Activated T-cell treated with anti-CD3 and anti-CD28 coated beads, Interleukin-2, amount 50 U/mL, for 1 hour (primary cell): ENCODE measurements at places on chromosomes 6 and 20.
A peak's percentile ranks its signal among the peaks of the same experiment; 100 is the strongest.

GRCh38 chr20:58971429-58971828, 9.6 kb upstream of the NELFCD start:
- no peak for DNase-seq

DNA sequence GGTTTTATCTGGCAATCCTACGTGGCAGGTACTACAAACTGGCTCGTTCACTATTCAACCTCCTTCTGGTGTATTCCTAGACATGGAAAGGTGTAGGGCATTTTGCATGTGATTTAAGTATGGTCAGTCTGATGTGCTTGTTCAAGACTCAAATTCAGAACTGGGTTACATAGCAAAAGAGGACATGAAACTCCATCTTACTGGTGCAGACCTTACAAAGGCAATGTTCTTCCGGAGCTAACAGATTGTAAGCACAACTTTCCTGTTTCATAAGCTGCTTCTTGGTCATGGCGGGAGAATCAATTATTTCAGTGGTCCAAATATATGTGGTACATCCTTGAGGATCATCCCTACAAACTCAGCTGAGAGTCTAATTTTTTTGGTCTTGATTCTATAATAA, 703.4 kb downstream of the EPM2A start:
- DNase-seq = no peak

- no peak for DNase-seq
Observed at GRCh38 chr6:20969551-20969950, 435.3 kb downstream of the CDKAL1 start.

DNA sequence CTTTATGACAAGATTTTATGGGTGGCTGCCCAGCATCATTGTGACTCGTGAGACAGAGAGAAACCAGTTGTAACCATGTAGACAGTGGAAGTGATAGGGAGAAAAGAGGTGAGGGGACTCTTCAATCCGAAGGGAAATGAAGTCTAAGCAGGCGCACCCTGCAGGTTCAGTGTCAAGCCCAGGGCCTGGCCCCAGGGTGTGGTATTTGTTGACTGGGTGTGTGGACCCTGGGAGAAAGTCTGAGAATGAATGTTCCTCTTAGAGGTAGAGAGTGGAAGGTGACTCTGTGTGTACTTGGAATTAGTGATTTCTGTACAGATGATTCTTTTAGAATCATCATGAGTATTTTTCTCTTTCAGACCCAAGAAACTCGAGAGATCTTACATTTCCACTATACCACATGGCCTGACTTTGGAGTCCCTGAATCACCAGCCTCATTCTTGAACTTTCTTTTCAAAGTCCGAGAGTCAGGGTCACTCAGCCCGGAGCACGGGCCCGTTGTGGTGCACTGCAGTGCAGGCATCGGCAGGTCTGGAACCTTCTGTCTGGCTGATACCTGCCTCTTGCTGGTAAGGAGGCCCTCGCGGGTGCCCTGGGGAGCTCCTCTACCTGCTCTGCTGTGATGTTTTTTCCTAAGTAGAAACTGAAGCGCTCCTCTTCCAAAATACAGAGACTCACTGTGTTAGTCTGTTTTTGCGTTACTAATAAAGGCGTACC, 68.0 kb downstream of the PTPN1 start:
- no peak for DNase-seq

DNA sequence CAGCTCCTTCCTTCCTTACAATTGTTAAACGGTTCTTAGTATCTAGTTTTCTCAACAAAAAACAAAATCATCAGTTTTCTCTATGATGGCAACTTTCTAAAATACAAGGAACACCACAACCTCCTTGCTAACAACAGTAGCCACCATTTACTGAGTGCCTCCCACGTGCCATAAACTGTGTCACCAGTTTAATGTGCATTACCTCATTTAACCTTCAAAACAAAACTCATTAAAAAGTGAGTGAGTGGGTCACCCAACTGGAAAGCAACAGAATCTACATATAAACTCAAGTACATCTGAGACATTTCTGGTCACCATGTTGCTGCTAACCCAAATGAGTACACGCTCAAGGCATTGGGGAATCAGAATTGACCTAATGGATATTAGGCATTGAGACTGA, 11.0 kb downstream of the RTN4IP1 start:
- no peak for DNase-seq

- no peak for DNase-seq
Observed at GRCh38 chr20:21498635-21499034, 15.2 kb downstream of the NKX2-2 start.

DNA sequence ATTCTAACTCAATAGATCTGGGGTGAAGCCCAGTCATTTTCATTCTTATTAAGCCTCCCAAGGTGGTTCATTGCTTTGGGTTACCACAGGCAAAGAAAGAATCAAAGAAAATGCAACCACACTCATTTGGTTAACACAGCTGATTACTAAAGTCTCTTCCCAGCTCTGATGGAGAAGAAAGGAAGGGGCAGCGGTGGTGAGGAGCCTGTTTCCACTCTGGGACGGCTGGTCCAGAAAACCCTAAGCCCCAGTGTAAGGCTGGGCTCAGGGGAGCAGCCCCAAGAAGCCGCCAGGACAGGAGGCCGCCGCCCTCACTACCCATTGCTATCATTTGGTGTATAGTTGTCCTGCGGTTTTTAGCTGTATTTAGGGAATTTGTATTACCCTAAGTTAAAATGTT, 226.9 kb downstream of the CD83 start:
- DNase-seq = no peak

- DNase-seq = no peak
Observed at GRCh38 chr6:109961611-109962041, 16.5 kb upstream of the GPR6 start.

- no peak for DNase-seq
Observed at GRCh38 chr6:8375916-8376315, 59.4 kb downstream of the SLC35B3 start.

- DNase-seq = no peak
Observed at GRCh38 chr20:19348582-19348981, 136.1 kb downstream of the SLC24A3 start.

GRCh38 chr6:169936355-169936975, 185.0 kb downstream of the ERMARD start:
- no peak for DNase-seq

DNA sequence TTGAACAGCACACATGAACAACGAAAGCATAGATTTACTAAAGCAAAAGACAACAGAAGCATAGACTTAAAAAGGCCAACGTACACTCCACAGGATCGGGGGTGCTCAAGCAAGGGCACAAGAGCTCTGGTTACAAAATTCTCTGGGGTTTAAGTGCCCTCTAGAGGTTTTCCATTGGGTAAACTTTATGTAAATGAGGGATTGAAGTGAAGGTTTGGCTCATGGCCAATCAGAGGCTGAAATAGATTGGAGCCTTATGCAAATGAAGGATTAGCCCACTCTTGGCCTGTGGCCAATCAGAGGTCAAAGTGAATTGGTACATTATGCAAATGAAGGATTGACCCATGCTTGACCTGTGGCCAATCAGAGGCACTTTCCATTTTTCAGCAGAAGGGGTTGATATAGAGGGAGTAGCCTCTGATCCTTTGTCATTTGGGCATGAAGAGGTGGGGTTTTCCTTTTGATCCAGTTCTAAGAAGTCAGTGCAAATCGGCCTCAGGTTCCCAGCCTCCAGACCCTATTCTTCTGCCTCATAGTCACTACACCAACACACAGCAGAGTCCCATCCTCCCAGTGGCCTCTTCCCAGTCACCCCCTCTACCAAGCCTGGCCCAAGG, 244.9 kb downstream of the THBS2 start:
- DNase-seq = no peak

GRCh38 chr6:82553863-82554531, 190.4 kb downstream of the TPBG start:
- DNase-seq = no peak

DNA sequence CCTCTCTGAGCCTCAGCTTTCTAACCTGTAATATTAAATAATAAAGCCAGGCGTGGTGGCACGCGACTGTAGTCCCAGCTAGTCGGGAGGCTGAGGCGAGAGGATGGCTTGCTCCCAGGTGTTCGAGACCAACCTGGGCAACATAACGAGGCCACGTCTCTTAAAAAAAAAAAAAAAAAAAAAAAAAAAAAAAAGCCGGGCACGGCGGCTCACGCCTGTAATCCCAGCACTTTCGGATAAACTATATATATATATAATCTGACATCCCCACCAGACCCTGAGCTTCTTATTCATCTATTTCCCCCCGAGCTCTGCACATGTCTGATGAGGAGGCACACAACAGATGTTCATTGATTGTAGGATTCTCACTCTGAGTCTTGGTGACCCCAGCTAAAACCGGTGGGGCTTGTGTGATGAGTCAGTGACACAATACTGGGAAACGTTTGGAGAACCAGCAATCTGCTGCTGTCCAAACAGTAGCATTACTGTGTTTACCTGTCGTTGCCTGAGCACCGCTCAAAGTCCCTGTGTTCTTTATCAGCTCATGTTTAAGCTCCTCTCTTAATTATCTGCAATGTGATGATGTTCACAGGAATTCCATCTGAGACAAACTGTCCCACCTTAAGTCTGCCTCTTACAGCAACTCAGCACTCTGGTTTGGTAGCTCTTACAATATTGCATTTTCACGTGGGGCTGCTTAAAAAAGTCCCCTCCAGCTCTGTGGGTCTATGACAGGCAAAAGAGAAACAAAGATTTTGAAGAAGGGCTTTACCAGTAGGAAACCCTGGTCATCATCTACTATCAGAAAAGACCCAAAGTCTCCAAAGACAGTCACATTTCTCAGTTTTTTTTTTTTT, 1.0 kb upstream of the SPATA2 start:
- DNase-seq = no peak

GRCh38 chr20:25226433-25227316, 21.2 kb upstream of the PYGB start:
- DNase-seq = no peak

- DNase-seq = no peak
Observed at GRCh38 chr20:60371384-60371783, 413.2 kb downstream of the CDH26 start.

- DNase-seq = no peak
Observed at GRCh38 chr6:48068278-48069251, 42.4 kb downstream of the PTCHD4 start.

GRCh38 chr20:25090492-25091429, 8.8 kb upstream of the VSX1 start:
- peak; percentile 73 for DNase-seq

- DNase-seq = no peak
Observed at GRCh38 chr20:5652626-5653553, 97.3 kb upstream of the SHLD1 start.
